M059J (cell line): ENCODE measurements at places on chromosomes 1 and 21.

DNA sequence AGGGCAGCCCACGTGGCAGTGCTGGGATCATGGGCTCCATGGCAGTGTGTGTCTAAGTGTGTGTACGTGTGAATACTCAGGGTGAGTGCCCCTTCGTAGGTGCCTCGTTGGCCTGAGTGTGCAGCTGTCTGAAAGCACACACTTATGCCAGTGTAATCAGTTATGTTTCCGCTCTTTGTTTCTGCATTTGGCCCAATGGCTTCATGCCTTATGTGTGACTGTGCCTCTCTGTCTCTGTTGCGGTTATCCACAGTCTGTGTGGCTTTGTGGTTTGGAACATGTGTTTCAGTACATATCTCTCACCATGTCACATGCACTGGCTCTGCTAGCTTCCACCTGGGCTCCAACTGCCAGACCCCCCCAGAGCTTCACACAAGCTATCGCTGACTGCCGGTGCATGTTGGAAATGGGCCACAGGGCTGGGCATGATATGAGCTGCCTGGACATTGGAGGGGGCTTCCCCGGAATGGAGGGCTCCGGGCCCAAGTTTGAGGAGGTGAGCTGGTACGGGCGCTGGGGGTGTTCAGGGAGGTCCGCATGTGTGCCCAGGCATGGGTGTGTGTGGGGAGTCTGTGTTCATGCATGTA, 70.3 kb upstream of the TINAGL1 start:
- peak; percentile 94 for DNase-seq

GRCh38 chr1:9349331-9349851, 56.7 kb downstream of the SPSB1 start:
- DNase-seq: no peak

GRCh38 chr1:223137455-223138085, 5.5 kb downstream of the TLR5 start:
- peak; percentile 49 for DNase-seq

DNA sequence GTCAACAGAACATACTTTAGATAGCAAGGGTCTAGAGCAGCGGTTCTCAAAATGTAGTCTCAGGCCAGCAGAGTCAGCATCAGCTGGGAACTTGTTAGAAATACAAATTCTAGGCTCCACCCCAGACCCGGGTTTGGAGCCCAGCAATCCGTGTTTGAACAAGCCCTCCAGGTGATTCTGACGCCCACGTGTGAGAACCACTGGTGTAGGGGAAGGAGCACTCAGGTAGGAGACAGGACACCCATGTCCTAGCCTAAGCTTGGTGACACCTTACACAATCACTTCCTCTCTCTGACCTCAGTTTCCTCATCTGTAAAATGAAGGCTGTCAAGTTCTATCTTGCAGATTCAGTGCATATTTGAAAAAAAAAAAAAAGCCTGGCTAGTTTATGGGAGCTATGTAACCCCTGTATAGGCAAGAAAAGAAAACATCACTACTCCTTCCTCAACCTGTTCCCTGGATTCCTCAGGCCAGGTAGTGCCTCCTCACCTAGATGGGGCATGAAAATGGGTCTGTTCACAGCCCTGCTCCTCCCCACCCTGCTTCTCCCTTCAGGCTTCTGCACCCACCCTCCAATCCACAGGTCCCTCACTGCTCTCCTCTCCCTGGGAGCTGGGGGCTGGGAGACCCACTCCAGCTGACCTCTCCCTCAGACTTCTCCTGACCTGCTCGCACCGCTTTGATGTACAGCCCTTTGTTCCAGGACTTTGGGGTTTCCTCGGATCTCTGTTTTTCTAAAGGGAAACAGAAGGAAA, 7.1 kb upstream of the PHLDA3 start:
- no peak for DNase-seq

GRCh38 chr1:41427122-41427913, 57.2 kb downstream of the EDN2 start:
- DNase-seq: no peak
